Activated CD4-positive, alpha-beta T cell treated with anti-CD3 and anti-CD28 coated beads for 4 hours (primary cell): ENCODE measurements at places on chromosomes 3 and 15.

GRCh38 chr15:30791239-30792175, 112.2 kb upstream of the FAN1 start:
- DNase-seq: no peak

DNA sequence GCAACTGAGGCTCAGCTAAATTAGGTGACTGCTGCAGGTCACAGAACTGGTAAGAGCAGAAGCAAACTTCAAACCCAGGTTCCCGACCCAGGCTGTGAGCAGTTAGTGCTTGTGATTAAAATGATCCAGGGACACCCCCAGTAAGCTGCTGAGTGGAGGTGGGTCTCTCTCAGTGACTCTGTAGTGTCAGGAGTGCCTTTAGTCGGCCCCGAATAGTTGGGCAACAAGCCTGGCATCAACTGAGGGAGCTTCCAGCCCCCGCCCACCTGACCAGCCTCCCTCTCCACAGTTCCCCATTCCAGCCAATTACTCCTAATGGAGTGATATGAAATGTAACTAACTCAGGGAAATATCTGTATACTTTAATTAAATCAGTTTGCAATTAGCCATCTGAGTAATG, 168.0 kb upstream of the SMAD3 start:
- DNase-seq: no peak

DNA sequence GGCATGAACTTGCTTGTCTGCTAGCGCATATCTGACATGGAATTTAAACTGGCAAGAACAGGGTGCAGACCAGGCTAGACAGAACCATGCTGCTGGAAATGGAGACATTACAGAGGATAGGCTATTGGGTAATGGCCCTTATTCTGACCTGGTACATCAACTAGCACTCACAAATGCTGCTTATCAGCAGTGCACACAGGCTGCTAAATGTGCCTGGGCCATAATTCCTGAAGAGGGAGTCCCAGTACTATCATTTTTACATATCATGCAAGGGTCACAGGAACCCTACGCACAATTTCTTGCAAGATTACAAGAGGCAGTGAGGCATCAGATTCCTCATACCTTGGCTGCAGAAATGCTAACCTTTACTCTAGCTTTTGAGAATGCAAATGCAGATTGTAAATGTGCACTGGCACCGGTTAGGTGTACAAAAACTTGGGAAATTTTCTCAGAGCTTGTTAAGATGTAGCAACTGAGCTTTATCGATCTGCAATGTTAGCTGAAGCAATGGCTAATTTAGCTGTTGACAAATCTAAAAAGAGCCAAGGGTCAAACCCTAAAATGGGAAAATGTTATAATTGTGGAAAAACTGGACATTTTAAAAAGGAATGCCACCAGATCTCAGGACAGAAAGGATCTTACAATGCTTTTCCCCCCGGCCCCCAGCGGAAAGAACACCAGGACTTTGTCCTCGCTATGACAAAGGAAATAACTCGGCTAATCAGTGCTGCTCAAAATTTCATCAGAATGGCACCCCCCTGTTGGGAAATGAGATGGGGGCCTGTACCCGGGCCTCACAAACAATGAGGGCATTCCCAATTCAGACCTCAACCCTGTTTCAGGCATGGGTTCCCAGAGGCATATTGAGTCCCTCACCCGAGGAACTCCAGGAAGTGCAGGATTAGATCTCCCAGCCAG, 21.1 kb downstream of the CCRL2 start:
- DNase-seq: no peak

DNA sequence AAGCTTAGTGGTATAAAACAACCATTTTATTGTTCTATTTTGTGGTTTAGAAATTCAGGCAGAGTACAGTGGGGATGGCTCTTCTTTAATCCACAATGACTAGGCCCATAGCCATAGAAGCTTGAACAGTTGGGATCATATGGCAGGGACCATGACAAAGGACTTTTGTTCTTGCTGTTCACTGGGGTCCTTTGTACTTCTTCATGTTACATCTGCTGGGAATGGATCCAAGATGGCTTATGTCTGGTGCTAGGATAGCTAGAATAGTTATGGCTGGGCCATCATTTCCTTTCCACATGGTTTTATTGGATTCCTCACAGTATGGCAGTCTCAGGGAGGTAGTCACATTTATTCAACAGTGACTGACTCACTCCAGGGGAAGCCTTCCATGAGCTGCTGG, 427.9 kb upstream of the AGTR1 start:
- no peak for DNase-seq

DNA sequence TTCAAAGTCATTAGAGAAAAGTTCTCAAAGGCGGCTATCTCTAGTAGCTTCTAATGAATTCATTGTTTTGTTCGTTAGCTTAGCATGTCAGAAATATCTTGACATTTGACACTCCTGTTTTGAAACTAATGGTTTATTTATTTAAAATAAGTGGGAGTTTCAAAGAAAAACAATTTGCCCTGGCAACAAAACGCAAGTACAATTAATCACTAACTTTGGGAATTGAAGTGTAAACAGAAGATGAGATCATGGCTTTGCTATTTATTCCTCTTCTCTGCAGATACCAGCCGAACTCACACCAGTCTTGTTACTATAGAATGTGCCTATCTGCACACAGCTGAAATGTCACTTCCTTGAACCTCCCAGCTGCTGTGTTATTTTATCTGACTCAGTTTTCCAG, 27.5 kb downstream of the MASP1 start:
- no peak for DNase-seq

- DNase-seq: no peak
Measured at GRCh38 chr3:39122813-39123212, 15.3 kb downstream of the TTC21A start.

- DNase-seq: no peak
Measured at GRCh38 chr15:67781061-67781460, 44.2 kb upstream of the SKOR1 start.

DNA sequence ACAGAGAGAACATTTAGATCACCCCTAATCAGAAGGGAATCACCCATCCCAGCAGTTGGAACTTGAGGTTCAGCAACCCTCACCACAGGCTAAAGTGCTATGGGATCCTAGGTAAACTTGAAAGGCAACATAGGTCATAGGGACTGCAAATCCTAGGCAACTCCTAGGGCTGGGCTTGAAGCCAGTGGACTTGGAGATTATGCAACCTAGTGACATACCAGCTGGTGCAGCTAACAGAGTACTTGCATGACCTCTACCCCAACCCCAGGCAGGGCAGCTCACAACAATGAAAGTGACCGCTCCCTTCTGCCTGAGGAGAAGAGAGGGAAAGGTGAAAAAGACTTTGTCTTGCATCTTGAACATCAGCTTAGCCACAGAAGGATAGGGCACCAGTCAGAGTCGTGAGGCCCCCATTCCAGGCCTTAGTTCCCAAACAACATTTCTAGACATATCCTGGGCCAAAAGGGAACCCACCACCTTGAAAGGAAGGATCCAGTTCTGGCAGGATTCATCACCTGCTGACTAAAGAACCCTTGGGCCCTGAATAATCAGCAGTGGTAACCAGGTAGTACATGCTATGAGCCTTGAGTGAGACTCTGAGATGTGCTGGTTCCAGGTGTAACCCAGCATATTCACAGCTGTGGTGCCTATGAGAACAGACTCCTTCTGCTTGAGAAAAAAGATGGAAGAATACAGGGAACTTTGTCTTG, 37.6 kb upstream of the FBN1 start:
- no peak for DNase-seq

- no peak for DNase-seq
Measured at GRCh38 chr3:3286014-3286413, 106.5 kb upstream of the CRBN start.

- DNase-seq: no peak
Measured at GRCh38 chr3:180947761-180948390, 35.4 kb downstream of the FXR1 start.

DNA sequence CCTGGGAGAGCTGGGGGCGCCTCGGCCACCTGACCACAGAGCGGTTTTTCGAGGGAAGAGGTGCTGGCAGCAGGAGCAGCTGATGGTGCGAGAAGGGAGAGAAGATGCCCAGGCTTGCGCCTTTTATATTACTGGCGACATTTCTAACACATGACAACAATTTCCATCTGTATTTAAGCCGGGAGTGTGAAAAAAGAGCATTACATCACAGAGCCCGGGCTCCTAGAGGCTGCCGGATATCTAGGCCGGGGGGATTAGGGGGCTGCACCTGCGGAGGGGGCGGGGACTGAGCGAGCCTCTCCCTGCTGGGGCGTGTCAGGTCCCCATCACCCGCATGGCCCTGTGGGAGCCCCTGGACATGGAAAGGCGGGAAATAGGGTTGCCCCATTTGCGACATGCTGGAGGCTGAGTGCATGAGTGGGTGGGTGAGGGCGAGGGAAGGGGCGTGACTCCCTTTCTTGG, 440.7 kb downstream of the MAGI1 start:
- no peak for DNase-seq

- DNase-seq: no peak
Measured at GRCh38 chr15:57550640-57551039, 41.1 kb upstream of the MYZAP start.

GRCh38 chr15:31162721-31163510, 61.4 kb upstream of the TRPM1 start:
- no peak for DNase-seq
